Peyer's patch (tissue), 4 donors: ENCODE measurements at places on chromosomes 6 and 20. TPM values are rescaled to one million over a fixed set of nuclear protein-coding genes. Genes with fewer than 3 reads are reported as not detected.

The ZNF343 gene
- total RNA-seq, result 13.3 TPM

The COL20A1 gene
- total RNA-seq, result not detected

The RGL2 gene
- 15.4 TPM for total RNA-seq

The TAAR6 gene
- not detected for total RNA-seq

The EPHA7 gene
- 3.9 TPM for total RNA-seq

The SPATS1 gene
- not detected for total RNA-seq

The CYP39A1 gene
- 3.3 TPM for total RNA-seq
